Activated CD4-positive, alpha-beta T cell treated with anti-CD3 and anti-CD28 coated beads, Interleukin-2, amount 50 U/mL, for 16 hours (primary cell): ENCODE measurements at places on chromosomes 6 and 20.

- no peak for DNase-seq
Observed at GRCh38 chr6:166512567-166512966, 73.9 kb downstream of the RAMACL start.

DNA sequence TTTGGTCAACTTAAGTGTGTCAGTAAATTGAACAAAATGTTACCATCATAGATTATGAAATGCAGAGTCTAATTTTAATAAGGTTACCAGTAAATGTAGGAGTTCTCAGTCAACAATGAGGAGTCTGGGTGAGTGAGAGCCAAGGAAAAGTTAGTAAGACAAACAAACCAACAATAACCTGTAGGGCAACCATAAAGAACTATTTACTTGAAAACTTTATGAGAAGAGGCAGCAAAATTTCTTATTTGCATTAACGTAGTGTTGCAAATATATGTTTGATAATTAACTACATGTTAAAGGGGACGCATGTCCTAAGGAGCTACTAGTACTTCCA lies 131.1 kb upstream of the SOX4 start:
- DNase-seq = no peak

DNA sequence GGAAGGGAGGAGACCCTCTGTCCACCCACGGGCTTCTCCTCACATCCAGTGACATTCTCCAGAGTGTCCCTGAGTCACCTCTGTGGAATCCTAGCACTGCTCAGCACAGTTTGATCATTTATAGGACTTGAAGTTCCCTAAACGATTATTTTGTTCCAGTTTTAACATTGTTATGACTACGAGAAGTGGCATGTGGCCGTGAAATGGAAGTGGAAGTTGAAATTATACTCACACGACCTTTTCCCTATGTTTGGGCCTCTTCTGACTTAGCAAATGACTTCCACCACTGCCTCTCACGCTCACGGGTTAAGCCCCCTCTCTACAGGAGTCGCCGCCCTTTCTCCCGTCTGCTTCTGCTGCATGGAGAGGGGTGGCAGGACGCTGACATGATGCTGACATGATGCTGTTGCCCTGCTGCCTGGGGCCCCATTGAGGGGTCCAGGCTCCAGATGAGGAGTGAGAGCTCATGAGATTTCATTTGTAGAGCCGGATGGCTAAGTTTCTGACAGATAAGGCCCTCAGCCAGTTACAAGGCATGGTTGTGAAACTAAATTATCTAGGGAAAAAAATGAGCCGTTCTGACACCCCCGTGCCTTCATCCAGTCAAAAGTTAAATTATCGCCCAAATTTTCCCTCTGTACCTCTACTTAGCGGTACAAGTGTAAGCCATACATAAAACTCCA lies 153.6 kb upstream of the UST start:
- DNase-seq = no peak

DNA sequence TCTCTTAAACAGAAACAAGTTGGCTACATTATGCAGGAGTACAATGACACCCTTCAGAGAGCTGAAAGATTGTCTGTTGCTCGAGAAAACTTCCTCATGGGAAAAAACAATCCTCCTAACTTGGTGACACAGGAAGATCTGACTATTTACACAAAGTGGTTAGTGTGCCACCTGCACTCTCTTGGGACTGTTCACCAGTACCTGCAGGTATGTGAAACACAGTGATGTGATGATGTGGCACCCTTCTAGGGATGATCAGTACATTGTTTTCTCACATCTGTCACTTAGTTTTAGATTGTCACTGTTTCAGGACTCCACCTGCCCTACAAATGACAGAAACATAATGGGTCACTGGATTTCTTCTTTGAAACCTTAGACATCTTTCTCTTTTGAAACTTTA lies 101.8 kb downstream of the CEP57L1 start:
- DNase-seq = no peak

DNA sequence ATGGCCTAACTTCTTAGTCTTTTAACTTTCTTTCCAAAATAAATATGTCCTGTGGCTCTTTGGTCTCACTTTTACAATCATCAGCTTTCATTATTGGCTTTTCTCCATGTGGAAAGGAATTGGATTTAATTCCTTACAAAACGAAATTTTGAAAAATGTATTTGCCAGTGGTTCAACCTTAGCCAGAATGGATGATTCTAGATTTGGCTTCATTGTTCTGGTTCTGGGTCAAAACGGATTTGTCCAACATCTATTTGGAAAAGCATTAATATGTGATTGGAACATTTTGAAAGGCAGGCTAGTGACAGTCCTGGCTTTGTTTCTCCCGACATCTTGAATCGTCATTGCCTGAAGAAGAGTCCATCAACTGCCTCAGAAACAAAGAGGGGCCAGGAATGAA lies 59.2 kb downstream of the TENT5A start:
- DNase-seq = no peak

GRCh38 chr20:41004531-41005360 lies 23.9 kb upstream of the TOP1 start:
- DNase-seq = peak; percentile 32

DNA sequence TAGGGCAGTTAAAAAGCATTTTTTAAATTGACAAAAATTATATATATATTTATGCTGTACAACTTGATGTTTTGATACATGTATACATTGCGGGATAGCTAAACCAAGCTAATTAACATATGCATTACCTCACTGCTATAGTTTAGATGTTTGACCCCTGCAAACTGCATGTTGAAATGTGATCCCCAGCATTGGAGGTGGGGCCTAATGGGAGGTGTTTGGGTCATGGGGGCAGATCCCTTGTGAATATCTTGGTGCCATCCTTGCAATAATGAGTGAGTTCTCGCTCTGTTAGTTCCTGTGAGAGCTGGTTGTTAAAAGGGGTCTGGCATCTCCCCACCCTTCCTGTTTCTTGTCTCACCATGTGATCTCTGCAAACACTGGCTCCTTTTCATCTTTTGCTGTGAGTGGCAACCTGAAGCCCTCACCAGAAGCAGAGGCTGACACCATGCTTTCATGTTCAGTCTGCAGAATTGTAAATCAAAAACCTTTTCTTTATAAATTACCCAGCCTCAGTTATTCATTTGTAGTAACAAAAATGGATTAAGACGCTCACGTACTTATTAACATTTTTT lies 111.8 kb downstream of the MCHR2 start:
- no peak for DNase-seq

DNA sequence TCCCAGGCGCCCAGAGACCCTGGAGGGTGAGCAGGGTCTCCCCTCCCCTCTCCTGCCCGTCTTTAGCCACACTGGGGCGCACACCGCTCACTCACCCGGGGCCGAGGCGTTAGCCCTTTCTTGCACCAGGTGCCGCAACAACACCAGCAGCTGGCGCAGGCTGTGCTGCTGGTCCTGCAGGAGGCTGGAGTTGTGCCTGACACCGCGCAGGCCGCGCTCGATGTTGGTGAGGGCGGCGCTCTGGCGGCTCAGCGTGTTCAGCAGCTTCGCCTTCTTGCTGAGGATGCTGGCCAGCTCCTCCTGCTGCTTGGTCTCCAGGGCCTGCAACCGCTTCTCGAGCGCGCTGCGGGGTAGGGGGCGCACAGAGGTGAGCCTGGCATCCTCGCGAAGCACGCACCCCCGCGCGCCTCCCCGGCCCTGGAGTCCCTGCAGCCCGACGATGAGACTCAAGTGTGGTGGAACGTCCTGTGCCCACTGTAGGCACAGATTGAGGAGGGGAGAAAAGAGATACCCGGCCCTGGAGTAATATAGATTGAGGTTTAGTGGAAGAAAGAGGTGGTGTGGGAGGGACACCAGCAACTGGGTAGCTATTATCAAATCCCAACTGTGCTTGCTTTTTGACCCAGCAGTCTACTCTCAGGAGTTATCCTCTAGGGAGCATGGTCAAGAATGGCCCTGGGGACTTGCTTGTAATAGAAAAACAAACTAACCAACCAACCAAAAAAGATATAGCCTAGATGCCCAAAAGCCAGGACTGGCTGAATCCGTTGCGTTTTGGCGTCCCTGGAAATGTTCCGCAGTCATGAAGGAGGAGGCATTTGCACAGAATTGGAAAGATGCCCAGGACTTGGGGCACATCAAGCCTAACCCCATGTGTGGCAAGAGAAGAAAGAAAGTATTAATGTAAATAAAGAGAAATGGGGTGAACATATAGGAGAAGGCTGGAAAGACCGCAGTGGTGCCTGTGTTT lies 30.9 kb downstream of the ANGPT4 start:
- peak; percentile 8 for DNase-seq

DNA sequence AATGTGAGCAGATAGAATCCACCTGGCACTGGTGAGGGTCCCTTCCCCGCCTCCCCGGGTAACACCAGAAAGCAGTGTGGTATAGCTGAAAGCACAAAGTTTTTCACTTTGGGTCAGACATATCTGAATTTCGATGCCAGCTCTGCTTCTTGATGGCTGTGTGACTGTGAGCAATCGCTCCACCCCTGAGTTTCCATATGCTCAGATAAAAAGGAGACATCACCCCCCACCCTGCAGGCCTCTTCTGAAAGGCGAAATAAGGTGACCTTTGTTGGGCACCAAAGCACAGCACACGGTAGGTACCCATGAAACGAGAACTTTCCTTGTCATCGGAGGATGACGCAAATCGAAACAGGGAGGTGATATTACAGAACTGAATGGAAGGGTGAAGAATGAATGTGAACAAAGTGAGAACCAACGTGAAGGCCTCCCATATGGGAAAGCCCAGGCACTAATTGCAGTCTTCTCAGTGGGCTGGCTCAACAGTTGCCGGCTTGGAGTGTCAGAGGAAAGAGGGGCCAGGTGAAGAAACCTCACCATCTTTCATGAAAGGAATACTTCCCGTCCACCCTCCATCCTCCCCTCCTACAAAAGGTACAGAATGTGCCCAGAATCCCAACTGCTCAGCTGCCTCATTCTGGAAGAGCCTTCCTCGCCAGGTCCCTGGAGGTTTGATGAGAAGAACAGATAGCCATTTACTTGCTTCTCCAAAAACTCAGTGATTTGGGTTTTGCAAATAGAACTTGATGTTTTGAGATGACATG lies 61.8 kb downstream of the NFATC2 start:
- peak; percentile 96 for DNase-seq

DNA sequence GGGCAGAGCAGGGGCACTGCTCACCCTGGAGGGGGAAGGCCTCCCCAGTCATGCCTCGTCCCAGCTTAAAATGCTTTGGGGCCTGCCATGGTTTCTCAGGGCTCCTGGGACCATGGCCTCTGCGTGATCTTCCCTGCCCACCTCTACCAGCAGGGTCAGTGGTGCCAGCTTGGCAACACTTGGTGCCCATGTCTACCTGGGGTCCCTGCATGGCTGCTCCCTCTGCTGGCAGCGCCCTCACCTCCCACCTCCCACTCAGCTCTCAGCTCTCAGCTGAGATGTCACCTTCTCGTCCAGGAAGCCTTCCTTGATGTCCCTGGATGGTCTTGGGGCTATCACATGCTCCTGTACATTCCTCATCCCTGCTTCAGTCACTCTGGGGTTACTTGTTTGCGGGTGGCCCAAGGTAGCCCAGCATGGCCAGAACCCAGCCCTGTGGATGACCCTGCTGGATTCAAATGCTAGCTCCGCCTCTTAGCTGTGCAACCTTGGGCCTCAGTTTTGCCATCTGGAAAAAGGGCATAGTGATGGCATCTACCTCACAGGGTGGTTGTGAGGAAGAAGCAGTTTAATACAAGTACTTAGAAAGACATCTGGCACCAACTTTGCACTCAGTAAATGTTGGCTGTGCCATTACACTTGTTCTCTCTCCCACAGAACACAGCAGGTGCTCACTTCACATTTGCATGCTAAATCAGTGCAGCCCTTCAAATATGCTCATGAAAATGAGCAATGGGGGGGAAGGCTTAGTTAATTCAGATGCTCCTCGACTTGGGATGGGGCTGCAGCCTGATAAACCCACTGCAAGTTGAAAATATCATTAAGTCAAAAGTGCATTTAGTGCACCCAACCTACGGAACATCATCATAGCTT lies 53.5 kb upstream of the PTPN1 start:
- no peak for DNase-seq

DNA sequence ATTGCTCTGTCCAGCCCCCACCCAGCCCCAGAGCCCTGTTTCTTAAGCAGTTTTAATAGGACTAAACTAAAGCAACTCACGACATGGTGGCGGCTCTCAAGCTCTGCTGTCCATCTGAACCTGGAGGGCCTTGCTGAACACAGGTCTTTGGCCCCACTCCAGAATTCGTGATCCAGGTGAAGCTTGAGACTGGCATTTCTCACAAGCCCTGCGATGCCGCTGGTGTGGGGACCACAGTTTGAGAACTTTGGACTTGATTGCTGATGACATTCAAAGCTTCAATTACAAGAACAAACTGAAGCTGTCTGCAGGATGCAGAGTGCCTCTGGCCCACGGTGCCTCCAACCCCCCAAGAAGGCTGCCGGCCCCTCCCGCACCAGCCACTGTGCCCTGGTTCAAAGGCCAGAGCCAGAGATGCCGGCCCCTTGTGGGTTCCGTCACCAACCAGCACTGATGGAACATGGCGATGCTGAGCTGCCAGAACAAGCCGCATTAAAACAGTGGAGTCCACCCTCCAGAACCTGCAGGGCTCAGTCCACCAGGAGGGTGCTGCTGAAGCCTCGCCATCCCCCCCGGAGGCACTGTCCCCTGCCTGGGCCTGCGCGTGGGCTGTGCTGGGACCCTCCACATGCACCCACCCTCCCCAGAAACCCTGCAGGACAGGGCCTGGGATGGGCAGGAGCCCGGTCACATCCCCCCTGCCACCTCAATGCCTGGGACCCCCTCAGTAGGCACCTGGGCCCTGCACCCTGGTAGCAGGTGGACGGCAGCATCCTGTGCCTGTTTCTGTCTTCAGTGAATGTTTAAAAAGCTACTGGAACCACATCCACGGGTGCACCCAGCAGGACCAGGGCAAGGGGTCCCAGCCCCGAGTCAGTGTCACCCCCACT lies 101.1 kb downstream of the PSMB1 start:
- DNase-seq = no peak

DNA sequence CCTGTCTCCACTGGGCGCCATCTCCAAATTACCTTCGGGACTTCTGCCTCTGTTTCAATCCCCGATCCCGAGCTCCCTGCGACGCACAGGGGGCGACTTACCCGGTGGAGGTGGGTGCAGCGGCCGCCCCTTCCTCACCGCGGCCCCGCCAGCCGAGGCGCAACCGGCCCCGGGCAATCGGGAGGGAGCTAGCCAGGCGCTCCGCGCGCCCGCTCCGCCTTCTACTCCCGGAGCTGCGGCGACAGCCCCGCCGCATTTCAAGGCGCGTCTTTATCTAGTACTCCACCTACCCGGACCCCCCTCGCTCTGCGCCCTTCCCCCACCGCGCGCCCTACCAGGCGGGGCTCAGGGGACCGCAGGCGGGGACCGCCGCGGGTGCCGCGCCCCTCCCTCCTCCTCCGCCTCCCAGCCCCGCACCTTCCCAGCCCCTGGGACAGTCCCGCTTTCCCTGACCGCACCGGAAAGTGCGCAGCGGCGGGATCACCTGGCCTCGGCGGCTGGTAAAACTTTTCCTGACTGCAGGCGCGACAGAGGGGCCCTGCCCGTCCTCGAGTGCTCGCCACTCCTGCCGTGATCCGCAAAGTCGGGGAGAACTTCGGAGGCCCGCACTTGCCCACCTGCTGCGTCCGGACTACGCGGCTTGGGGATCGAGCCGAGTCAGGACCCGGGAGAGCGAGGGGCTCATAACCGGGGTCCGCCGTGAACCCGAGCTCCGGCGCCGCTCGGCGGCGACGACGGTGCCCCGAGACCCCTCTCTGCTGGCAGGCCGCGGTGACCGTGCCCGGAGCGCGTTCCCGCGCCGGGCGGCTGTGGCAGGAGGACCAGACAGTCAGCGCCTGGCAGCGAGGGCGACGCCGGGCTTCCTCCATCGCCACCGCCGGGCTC lies 8.0 kb upstream of the NKX2-2 start:
- DNase-seq = no peak
